ENCODE measurements at places on chromosomes 5 and 9. TPM values are rescaled to one million over a fixed set of nuclear protein-coding genes. Genes with fewer than 3 reads are reported as not detected.
A peak's percentile ranks its signal among the peaks of the same experiment; 100 is the strongest.

GPR107 gene
- polyA plus RNA-seq = 56.1 TPM

ST8SIA4 gene
- polyA plus RNA-seq = 7.2 TPM

CKMT2 gene
- polyA plus RNA-seq = 5.7 TPM

DNA sequence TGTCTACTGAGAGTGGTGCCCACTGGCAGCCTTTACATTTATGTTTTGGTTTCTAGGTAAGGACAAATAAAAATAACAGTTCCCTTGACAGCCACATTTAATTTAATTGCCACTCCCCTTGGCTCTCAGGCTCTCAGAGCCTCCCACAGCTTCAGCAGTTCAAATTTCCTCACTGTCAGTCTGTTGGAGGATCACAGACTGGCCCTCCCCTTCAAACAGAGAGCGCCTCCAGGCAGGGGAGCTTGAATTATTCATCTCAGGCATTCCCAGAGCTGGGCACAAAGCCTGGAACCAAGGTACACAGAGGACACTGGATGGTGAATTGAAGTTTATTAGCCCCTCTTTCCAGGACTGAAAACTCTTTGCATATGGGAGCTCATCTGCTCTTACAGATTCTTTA is 407.7 kb downstream of the SPOCK1 start:
- DNase-seq = peak; percentile 44

- DNase-seq = no peak
Measured at GRCh38 chr9:109733690-109734089, 46.3 kb upstream of the PALM2AKAP2 start.

- DNase-seq = no peak
Measured at GRCh38 chr5:103849934-103850333, 287.3 kb upstream of the NUDT12 start.

- DNase-seq = no peak
Measured at GRCh38 chr5:57349214-57349613, 133.4 kb downstream of the ACTBL2 start.

GRCh38 chr5:73663161-73663859 is 37.3 kb downstream of the ARHGEF28 start:
- no peak for DNase-seq

All from renal cortex interstitium (tissue), 15 donors.